ENCODE measurements at places on chromosomes 4 and X.

DNA sequence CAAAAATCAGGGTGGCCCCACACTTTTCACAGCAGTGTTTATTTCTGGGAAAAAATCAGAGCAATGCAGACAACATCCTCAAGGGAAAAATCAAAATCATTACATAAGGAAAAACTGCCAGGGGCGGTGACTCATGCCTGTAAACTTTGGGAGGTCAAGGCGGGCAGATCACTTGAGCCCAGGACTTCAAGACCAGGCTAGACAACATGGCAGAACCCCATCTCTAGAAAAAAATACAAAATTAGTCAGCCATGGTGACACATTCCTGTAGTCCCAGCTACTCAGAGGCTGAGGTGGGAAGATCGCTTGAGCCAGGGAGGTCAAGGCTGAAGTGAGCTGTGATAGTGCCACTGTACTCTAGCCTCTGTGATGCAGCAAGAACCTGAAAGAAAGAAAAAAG, 102.8 kb downstream of the NAF1 start:
- no peak for DNase-seq

- no peak for DNase-seq
These were observed 118.5 kb upstream of the OTUD4 start for GRCh38 chr4:145298885-145299284.

DNA sequence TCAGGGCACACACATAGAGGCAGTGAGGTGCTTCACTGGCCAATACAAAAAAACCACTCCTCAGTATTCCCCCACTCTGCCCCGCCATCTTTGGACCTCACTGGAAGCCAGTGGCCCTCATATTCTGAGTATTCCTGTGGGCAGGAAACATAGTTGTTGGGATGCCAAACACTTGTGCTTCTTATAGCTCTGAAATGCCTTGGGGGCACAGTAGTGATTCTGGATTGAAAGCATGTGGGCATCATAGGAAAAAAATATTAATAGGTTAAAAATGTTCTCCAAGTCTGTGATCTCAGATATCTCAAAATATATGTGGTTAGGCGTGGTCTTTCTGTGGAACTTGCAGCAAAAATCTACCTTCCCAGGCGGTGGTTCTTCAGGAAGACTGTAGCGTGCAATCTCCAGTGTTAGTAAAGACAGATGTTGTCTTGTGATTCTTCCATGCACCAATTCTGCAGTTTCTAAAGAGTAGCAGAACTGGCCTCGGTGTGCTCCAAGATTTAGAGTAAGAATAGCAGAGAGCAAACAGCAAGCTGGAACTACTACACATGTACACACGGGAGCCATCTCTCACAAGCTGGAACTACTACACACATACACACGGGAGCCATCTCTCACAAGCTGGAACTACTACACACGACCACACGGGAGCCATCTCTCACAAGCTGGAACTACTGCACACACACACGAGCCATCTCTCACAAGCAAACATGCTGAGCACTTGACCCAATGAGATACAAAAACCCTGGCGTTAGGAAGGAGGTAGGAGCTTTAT, 8.0 kb upstream of the TENM3 start:
- no peak for DNase-seq

- DNase-seq, result no peak
These were observed 54.7 kb downstream of the CD38 start for GRCh38 chr4:15832523-15833451.

- DNase-seq, result no peak
These were observed 232.0 kb downstream of the UGT8 start for GRCh38 chr4:114830628-114831027.

GRCh38 chr4:39030725-39031124, 1.5 kb downstream of the TMEM156 start:
- no peak for DNase-seq

GRCh38 chr4:98564852-98565251, 93.6 kb downstream of the TSPAN5 start:
- DNase-seq, result no peak

DNA sequence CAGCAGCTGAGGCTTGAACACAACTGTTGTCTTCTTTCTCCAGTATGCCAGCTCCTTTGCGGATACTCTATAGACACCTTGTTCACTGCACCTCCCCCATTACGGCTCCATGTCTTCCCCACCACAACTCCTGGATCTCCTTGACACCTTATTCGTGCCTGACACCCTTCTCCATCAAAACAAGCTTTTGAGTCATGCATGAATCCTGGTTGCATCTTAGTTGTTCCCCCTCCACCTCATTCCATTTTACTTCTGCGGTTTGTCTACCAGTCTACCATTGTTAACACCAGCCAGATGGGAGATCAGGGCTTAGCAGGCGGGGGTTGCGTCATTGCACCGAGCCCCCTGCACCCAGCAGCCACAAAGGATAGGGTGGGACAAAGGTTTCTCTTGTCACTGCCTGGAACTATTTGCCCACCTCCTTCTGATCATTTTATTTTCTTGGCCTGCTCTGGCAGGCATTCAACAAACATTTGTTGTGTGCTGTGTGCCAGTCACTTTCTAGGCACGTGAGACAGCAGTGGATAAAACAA, 2.0 kb upstream of the CDK16 start:
- DNase-seq, result no peak

DNA sequence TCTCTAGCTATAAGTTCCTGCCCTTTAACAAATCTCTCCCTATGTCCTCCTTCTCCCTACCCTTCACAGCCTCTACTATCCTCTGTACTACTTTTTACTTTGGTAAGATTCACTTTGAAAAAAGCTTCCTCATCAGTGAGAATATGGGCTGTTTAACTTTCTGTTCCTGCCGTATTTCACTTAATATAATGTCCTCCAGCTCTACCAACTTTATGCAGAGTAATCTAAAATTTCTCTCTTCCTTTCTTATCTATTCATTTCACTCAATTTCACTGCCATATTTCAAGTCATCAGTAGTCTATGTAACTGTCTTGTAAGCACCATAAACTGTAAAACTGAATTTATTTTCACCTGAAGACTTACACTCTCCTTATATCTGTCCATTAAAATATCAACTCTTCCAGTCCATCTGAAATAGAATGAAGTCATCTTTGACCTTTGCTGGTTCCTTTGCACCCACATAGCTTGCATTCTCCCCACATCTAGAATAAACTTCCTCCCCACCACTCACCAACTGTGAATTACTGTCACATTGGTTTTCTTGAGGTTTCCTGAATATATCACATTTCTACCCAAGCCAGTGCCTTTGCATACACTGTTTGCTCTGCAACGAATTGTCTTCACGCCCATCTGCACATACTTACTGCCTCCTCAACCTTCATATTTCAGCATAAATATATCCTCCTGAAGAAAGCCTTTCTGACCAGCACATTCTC, 54.6 kb downstream of the ARAP2 start:
- DNase-seq, result no peak

- DNase-seq, result no peak
These were observed 319 bp upstream of the MAGEH1 start for GRCh38 chrX:55451626-55451989.

DNA sequence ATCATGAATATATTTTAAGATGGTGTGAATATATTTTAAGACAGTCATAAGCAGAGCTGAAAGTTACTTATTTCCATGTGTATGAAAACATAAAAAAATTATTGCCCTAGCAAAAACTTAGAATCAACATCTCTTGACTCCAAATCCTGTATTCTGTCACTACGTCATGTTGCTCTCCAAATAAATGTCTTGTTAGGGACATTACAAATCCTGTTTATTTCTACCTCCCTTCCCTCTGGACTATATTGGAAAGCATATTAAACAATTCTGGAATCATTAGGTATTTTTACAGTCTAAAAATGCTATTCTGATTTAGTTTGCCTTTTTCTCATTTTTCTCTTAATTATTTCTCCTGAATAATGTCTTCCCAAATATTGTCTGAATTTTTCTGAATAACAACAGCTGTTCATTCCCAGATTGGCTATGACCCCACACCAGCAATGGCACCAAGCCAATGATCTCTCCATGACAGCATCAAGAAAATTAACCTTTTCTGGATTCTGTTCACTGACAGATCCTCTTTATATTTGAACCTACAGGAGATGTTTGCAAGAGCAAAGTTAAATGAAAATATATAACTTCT, 523.1 kb downstream of the IQCM start:
- DNase-seq, result no peak

- no peak for DNase-seq
These were observed 86.9 kb upstream of the SHISA3 start for GRCh38 chr4:42310358-42310757.

GRCh38 chr4:64889906-64890610, 480.8 kb upstream of the TECRL start:
- no peak for DNase-seq

- DNase-seq, result no peak
These were observed 19.4 kb downstream of the SORBS2 start for GRCh38 chr4:185792384-185793115.

- DNase-seq, result no peak
These were observed 728.7 kb downstream of the IL1RAPL1 start for GRCh38 chrX:29315931-29316330.

DNA sequence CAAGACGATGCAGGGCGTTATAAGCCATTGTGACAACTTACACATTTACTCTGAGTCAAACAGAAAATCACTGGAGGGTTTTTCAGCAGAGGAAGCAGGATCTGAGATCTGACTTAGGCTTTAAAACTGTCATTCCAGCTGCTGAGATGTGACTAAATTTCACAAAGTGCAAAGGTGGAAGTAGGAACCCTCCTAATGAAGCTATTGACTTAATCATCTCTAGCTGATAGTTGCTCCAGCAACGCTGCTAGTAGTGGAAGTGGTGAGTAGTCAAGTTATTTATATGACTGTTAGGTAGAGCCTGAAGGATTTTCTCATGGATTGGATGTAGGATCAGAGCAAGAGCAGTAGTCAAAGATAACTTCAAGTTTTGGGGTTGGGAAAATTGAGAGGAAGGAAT, 218.6 kb downstream of the GRID2 start:
- DNase-seq, result no peak

DNA sequence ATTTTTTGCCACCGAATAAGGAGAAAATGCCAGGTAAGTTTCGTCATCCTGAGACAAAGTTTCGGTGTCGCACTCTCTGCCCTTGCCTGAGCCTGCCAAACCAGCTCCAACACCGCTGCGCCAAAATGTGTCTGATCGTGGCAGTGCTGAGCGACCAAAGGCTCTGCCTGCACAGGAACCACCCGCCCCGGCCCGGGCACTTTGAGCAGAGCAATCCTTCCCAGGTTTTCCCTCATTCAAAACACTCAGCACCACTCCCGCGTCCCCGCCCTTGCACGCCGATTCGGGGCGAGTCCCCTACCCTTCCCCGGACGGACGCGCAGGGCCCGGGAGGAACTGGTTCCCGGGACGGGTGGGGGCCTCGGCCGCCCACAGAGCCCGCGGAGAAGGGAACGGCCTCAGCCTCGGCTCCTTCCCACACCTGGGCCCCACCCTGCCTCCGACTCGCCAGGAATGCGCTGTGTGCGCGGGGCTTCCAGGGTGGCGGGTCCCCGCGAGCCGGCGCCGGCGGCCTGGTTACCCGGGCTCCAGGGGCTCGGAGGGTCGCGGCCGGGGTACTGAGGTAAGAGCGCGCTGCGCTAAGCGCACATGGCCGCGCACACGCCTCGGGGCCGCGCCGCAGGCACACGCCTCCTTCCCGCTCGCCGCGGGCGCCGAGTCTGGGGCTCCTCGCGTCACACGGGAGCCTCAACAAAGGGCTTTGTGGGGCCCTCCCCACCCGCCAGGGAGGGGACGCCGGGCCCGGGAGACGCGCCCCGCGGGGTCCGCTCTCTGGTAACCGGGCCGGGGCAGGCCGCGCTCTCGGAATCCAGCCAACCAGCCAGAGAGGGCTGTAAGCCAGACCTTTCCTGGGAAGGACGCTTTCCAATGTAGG, at the start of gene C4orf36:
TSS of gene C4orf36 (minus strand) at position 661 of the 874 bp plus-strand sequence. CDS start 902 bp downstream, outside the sequence.
- DNase-seq, result peak; percentile 56
